ENCODE measurements at places on chromosomes 2 and 18.

GRCh38 chr18:77905449-77906055, 655.9 kb downstream of the GALR1 start:
- no peak for DNase-seq

DNA sequence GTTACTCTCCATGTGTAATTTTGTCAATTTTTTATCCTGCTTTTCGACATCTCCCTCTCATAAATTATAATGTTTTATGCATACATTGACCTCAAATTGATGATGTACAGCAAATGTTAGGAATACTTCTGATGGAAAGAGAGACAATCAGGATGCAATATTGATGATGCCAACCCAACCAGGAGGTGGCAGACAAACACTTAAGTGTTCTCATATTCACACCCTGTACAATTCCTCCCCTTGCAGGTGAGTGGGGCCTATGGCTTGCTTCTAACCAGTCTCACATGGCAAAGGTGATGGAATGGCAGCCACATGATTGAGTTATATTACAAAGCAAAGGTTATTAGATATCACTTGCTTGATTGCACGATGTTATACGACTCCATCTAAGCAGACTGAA, 594.3 kb upstream of the REG3G start:
- no peak for DNase-seq

DNA sequence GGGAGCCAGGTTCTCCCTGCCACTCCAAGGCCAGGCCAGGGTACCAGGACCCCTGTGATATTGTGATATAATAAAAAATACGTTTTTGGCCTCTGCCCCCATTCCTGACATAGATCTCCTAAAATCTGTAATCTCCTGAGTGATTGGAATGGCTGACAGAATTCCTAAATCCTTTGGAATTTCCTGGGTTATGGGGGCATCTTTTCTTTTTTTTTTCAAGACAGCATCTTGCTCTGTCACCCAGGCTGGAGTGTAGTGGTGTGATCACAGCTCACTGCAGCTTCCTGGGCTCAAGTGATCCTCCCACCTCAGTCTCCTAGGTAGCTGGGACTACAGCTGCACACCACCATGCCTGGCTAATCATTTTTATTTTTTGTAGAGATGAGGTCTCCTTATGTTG, 26.2 kb upstream of the TUBB6 start:
- peak; percentile 48 for DNase-seq

DNA sequence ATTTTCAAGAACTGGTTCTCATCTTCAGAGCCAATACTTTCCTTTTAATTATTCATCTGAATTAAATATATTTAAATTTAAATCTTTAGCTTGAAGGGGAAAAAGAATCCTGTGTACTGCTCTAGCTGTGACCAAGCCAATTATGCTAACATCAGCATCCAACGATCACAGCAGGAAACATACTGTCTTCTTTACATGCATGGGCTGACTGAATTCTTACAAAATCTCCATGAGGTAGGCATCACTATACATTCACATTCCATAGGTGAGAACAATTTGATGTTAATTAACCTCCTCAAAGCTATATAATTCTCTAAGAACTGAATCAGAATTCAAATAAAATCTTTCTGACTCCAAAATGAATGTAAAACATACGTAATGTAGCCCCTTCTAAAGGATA, 118.8 kb upstream of the MAP2 start:
- no peak for DNase-seq

DNA sequence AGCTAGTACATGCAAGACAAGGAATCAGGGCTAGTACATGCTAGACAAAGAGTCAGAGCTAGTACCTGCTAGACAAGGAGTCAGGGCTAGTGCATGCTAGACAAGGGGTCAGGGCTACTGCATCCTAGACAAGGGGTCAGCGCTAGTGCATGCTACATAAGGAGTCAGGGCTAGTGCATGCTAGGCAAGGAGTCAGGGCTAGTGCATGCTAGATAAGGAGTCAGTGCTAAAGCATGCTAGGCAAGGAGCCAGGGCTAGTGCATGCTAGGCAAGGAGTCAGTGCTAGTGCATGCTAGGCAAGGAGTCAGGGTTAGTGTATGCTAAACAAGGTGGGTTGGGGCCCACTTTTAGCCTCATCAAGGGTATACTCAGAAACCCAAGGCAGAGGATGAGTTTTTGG, 90.1 kb upstream of the FAM136A start:
- no peak for DNase-seq
